ENCODE measurements at places on chromosomes 2 and 18.

GRCh38 chr2:182897137-182897536, 30.7 kb upstream of the FRZB start:
- no peak for DNase-seq

DNA sequence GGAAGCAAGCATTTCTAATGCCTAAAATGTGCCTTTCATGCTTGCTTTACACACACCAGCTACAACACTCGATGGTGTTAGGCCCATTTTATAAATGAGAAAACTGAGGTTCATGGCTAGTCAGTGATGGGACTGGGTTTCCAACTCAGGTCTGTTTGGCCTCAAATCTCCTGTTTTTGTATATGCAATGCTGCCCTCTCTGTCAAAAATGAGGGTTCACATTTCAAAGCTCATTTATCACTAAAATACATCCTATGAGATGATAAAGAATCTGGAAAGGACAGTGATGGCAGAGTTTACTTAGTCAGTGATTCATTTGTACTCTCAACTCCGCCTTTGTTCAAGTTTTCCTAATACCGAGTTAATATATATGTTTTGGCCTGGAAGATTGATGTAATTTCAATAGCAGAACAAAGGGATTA, 92.3 kb downstream of the KCTD1 start:
- DNase-seq: no peak

- no peak for DNase-seq
These were observed 5.4 kb downstream of the SEMA4F start for GRCh38 chr2:74659462-74659861.

GRCh38 chr2:172438741-172439508, 11.5 kb downstream of the ITGA6 start:
- no peak for DNase-seq

DNA sequence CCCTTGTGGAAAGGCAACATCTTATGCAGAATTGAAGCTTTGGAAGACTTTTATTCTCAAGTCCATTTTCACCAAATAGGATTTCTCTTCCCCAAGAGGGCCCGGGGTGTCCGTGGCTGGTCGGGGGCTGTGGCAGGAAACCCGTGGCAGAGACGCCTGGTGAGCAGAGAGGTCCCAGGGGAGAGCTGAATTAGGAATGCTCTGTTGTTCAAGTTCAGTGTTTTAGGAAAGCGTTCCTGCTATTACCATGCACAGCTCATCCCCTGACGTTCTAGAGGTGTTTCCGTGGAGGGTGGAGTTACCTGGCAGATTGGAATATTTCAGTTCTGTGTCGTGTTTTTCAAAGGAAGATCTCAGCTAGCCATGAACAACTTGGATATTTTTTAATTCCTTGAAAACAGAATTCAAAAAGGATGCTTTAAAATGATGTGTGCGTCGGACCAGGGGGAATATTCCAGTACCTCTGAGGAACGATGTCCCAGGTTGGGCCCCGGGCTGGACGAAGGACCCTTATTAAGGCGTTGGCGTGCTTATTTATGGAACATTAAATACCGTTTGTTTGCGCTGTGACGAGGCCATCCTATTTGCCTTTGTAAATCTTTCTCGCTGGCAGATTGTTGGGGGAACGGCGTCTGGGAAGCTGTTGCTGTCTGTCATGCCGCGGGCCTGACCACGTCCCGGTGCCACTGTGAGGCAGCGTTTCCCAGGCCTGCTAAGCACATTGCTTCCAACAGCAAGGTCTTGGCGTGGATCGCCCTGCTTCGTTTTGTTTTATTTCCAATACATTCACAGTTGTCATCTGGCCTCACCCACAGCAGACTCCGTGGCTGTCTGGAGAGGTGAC, 8.2 kb downstream of the NFATC1 start:
- DNase-seq: no peak

- no peak for DNase-seq
These were observed 39.4 kb downstream of the MAP4K4 start for GRCh38 chr2:101736861-101737291.

- DNase-seq: no peak
These were observed 74.5 kb downstream of the MEX3C start for GRCh38 chr18:51123046-51123395.

DNA sequence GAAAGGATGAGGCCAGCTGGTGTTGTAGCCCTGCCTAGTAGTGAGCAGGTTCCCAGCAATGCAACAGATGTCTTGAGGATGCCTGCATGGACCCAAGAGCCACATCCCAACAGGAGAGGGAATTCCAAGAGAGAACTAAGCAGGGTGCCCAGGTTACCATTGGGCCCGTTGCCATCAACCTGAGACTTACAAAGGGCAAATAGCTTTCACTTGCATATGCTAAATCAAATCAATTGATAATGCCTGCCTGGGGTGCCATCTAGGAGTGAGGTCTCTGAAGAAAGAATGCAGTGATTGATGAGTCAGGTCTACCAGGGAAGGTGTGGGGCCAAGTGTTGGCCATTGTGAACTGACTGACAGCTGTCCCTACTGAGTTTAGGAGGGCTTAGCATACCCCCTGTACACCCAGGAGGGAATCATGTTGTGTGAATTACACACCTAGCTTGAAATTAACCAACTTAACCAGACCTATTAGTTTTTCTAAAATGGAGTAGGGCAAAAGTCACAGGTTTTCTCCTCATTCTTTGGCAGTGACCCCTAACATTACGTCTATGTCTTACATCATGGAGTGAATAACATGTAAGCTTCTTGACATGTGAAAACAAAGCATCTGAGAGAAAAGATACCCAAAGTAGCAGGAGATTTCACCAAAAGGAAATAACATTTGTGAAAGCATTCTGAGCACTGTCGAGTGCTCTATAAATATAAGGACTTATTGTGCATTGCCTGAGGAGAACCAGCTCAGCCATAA, 32.3 kb downstream of the FHOD3 start:
- peak; percentile 33 for DNase-seq

- DNase-seq: peak; percentile 80
These were observed 93.6 kb downstream of the RAPGEF4 start for GRCh38 chr2:172829229-172829628.

- peak; percentile 90 for DNase-seq
These were observed 644 bp upstream of the QPCT start for GRCh38 chr2:37343537-37344434.

DNA sequence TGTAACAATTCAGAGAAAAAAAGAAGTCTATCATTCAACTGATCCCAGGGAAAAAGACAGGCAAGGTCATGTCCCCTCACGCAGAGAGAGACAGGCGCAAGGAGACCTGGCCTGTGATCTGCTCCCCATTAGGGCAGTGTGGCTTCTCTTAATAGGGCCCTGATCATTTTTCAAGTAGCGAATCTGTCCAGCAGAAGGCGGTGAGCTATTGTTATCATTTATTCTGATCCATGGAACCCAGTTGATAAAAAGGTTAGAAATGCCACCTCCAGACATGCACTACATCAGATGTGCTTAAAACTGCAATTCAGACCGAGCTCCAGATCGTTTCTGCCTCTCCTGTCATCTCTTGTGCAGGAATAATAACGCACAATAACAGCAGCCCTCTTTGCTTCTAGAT, 1025.6 kb upstream of the PIK3C3 start:
- no peak for DNase-seq

DNA sequence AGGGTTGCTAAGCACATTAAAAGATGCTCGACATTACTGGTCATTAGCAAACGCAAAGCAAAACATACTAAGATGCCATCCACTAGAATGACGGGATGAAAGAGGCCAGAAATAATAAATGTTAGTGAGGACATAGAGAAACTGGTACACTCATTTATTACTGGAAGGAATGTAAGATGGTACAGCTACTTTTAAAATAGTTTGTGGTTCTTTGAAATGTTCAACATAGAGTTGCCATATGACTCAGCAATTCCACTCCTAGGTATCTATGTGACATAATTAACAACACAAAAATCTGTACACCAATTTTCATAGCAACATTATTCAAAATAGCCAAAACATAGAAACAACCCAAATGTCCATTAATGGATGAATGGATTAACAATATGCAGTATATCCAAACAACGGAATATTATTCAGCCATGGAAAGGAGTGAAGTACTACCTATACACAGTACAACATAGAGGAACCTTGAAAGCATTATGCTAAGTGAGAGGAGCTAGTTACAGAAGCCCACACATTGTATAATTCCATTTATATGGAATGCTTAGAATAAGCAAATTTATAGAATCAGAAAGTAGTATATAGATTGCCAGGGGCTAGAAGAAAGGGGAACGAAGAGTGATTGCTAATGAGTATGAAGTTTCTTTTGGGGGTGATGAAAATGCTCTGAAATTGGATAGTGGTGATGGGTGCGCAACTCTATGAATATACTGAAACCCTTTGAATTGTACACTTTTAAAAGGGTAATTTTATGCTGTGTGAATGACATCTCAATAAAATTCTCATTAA, 61.9 kb upstream of the IL1R1 start:
- DNase-seq: no peak

- peak; percentile 6 for DNase-seq
These were observed 73.3 kb downstream of the TMEM18 start for GRCh38 chr2:603869-604268.

DNA sequence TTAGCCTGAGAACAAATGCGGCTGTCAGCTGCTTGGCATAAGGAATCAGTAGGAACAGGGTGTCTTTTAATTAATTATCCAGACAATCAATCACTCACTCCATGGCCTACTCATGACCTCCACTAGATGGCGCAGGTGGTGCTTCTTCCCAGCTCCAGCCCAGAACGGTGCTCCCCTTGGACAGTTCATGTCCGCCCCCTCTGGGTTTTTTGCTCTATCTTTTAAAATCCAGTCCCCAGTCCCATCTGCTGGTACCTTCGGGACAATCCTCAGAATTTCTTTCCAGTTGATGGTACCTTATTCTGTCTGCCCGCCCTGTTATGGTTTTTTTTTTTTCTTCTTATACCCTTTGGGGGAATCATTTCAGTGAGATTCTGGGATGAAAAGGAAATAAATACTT, 99.8 kb downstream of the CACNB4 start:
- peak; percentile 83 for DNase-seq

DNA sequence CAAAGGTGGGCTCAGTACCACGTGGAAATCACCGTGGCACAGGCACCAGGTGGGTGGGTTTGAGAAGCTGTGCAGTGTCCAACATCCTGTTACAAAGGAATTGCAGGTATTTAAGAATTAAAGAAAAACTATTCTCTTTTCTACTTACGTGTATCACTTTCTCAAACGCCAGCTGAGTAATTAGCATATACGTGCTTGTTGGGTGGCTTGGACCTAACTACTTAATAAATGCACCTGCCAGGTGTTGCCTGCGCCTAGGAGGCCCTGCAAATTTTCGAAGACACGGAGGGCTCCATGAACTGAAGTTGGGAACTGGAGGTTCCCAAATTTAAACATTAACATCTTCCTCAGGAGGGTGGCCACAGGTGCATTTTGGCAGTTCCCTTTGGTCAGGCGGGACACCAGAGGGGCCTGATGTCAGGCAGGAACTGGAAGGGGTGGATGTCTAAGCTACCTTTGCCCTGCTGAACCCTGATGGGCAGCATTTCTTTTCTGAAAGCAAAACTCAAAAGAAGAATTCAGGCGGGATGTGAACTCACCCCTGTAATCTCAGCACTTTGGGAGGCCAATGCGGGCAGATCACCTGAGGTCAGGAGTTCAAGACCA, 84.8 kb downstream of the HS6ST1 start:
- peak; percentile 33 for DNase-seq

GRCh38 chr2:207513551-207514257, 16.1 kb upstream of the CREB1 start:
- no peak for DNase-seq

DNA sequence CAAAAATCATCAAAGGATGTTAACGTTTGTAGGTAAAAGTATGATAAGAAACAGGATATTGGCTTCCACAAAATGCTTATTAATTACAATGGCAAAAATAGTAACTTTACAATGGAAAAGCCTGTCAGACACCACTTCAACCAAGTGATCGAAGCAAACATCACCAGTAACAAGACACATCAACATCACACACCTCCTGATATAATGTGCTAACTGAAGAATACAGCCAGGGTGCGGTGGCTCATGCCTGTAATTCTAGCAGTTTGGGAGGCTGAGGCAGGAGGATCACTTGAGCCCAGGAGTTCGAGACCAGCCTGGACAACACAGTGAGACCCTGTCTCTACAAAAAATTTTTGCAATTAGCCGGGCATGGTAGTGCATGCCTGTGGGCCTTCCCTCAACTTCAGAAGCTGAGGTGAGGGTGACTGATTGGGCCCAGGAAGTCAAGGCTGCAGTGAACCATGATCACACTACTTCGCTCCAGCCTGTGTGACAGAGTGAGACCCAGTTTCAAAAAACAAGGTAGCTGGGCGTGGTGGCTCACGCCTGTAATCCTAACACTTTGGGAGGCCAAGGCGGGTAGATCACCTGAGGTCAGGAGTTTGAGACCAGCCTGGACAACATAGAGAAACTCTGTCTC, 15.0 kb downstream of the MGAT4A start:
- DNase-seq: no peak

GRCh38 chr18:67467188-67467587, 49.3 kb downstream of the DSEL start:
- peak; percentile 21 for DNase-seq

- peak; percentile 87 for DNase-seq
These were observed at the start of gene EDAR for GRCh38 chr2:108988796-108989713. TSS of gene EDAR (minus strand) at chr2:108989220. CDS start at chr2:108931014, 58,206 bp downstream.

DNA sequence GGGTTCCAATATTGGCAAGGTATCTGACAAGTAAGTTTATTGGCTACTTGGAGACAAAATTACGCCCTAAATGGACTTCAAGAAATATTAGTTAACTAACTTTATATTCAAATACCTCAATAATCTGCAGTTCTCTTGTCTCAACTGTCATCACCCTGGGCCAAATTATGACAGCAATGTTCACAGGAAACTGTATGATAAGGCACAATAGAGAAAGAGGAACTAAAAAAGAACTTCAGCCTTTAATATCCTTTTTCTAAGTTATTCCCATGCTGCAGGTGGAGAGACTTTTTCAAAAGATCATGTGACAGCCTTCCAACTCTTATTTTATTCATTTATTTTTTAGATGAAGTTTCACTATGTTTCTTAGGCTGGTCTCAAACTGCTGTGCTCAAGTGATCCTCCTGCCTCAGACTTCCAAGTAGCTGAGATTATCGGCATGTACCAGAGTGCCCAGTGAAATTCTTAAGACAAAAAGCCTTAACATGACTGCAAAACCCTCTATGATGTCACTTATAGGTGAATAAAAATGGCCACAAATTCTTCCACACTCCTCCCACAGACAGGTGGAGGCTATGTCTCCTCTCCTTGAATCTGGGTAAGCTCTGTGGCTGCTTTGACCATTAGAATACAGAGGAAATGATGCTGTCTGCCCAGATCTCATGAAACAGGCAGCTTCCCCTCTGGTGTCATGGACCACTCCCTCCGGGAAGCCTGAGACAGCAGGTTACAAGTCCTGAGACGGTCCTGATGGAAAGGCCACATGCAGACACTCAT, 211.0 kb downstream of the TGIF1 start:
- no peak for DNase-seq

DNA sequence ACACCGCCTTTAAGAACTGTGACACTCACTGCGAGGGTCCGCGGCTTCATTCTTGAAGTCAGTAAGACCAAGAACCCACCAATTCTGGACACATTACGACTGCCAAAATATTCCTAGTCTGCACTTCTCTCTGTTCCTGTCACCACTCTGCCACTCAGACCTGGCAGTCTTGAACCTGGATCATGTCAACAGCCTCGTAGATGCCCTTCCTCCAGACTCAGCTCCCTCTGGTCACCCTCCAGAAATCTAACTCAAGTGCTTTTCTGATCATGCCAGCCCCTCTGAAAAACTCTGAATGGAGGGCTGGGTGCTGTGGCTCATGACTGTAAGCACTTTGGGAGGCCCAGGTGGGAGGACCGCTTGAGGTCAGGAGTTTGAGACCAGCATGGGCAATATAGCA, 20.3 kb downstream of the AAK1 start:
- DNase-seq: no peak

GRCh38 chr2:64854773-64855237, 134.4 kb upstream of the SLC1A4 start:
- DNase-seq: no peak
